ENCODE measurements at places on chromosomes 12 and 14.

DNA sequence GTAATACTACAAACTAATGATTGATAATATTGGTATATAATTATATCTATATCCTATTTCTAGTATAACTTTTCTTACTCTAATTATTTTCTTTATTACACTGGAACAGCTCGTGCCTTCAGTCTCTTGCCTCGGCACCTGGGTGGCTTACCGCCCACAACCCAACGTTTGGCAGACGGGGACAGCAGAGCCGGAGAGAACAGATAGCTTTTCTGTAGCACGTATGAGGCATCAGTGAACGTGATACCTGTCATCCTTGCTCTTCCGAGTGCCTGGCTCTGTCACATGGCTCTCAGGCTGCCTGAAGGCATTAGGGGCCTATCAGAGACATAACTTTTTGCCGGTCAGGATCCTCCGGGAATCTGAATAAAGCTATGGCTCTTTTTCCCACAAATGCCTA lies 5.5 kb downstream of the PUS1 start:
- DNase-seq: no peak

- no peak for DNase-seq
Observed at GRCh38 chr12:55982319-55982936, 8.6 kb downstream of the RAB5B start.

DNA sequence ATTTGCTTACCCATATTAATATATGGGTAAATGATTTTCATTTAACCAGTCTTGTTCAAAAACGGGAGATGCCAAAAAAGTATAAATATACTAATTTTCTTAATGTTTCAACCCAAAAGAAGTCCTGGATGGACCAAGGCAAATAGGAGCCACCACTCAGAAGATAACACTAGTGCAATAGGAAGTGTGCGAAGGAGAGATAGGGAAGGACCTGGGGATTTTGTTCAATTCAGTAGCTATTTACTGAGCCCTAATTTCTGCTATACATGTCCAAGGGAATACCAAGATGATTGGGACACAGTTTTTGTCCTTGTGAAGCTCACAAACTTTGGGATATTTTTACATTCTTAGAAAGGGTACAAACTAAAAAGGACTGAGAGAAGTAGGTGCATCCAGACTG lies 1.5 kb downstream of the CMAS start:
- DNase-seq: no peak

DNA sequence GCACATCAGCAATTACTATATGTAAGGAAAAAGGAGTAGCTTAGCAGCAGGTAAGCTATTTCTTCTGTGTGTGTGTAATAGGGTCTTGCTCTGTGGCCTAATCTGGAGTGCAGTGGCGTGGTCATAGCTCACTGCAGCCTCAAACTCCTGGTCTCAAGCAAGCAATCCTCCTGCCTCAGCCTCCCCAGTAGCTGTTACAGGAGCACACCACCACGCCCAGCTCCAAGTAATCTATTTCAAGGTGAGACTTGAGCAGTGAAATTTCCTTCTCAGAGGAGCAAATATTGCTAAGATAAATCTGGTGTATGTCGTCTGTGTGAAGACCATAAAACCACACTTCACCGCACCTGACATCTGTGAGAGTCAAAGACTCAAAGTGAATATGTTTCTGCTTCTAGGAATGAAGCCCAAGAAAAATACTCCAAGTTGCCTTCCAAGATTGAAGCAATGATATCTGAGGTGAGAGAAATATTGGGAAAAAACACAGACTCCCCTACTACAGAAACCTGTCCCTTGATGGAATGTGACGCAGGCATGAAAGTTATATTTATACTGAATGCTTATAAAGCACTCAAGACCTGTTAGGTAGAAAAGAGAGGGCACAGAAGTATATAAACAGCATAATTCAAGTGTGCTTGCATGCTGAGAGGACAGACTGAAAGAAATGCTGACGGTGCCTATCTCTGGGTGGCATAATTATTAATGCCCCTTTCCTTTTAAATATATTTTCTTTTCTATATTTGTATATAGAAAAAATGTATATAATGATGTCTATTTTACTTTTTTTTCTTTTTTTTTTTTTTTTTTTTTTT lies 2.5 kb upstream of the SELPLG start:
- DNase-seq: no peak

- no peak for DNase-seq
Observed at GRCh38 chr14:89565607-89566006, 148.6 kb upstream of the FOXN3 start.

Measured in retina (tissue), 1 donor.